ENCODE measurements at places on chromosomes 13 and 19.

DNA sequence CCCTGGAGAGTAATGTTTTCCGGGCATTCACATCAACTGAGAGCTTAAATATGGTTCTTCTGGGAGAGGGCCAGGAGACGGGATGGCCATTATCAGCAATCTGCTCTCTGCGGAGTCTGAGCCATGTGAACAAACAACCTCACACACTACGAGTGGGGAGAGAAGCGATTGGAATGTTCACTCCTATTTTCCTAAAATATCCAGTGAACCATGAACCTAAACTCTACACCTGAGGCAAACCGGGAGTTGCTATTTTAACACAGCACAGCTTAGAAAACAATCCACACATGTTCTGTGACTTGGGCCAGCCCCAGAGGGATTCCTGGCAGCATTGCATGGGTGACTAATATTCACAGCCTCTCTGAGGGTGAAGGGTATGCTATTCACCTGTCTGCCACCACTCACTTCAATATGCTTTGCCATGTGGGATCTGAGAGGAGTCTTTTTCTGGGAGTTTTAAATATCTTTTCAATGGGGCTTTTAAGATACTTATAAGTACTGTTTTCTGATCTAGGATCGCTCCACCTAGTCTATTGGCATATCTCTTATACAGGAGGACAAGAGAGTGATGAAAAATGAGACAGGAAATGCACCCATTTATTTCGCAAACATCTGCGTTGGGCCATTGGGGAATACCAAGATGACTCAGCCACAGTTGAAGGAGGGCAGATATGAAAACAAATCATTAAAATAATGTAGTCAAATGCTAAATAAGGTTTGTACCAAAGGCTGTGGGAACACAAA is 72.6 kb upstream of the SERP2 start:
- DNase-seq, result no peak

- DNase-seq, result no peak
These were observed 62.6 kb downstream of the MYH14 start for GRCh38 chr19:50266041-50266440.

DNA sequence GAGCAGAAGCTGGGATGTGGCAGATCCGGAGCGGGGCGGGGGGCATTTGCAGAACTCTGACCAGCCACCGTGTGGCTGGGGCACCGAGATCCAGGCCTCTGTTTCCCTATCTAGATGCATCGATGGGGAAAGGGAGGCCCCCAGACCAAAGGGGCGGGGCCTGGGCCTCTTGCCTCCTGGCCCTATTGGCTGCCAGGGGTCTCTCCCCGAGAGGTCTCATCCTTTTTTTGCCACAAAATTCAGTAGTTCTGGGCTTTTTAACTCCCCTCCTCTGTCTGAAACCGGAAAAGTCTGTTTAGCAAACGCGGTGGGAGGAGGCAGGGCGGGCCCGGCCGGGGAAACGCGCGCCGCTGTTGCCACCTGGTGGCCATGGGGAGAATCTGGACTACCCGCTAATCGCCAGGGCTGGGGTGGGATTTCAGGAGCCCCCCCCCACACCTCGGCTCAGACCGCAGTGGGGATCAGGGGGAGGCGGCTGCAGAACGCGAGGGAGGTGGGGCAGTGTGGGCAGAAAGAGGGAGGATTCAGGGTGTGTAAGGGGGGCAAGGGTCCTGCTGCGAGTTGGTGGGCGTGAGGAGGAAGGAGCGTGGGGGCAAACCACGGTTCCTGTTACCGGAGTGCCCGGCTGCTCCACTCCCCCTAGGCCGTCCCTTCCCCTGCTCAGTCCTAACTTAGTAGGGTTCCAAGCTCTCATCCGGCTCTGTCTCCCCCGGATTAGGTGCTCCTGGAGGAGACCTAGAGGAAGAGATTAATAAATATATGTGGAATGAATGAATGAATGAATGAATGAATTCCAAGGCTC is 28.3 kb downstream of the IL12RB1 start:
- DNase-seq, result peak; percentile 84

- no peak for DNase-seq
These were observed 27.3 kb downstream of the LRFN3 start for GRCh38 chr19:35963514-35963913.

- DNase-seq, result no peak
These were observed 53.7 kb downstream of the CYSLTR2 start for GRCh38 chr13:48707405-48707804.

GRCh38 chr13:98291658-98292057 is 114.6 kb upstream of the RNF113B start:
- no peak for DNase-seq

- DNase-seq, result no peak
These were observed 30.5 kb downstream of the RANBP3 start for GRCh38 chr19:5947435-5947834.

- DNase-seq, result no peak
These were observed 12.5 kb upstream of the ASF1B start for GRCh38 chr19:14148751-14149410.

GRCh38 chr19:42115705-42116104 is 16.5 kb downstream of the POU2F2 start:
- DNase-seq, result no peak

GRCh38 chr13:59413126-59413525 is 750.6 kb downstream of the DIAPH3 start:
- DNase-seq, result no peak

DNA sequence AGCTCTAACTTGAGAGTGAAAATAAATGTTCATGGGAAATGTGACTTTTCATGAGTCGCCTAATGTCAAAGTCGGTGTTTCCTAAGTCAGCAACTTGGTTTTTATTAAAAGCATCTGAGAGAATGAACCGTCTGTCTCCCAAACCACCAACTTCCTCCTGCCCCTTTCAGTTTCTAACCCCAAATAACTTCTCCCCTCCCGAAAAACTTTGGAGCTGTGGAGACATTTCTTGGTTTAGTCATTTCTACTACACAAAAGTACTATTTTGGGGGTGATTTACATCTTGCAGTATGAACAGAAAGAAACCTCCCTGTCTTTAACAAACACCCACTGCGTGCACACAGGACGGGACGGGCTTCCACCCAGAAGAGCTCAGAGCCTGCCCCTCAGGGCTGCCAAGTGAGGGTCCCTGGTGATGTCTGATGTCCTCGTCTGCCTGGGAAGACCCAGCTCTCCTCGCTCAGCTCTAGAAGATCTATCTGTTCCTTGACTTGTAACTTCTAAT is 65.0 kb downstream of the RASA3 start:
- DNase-seq, result no peak

DNA sequence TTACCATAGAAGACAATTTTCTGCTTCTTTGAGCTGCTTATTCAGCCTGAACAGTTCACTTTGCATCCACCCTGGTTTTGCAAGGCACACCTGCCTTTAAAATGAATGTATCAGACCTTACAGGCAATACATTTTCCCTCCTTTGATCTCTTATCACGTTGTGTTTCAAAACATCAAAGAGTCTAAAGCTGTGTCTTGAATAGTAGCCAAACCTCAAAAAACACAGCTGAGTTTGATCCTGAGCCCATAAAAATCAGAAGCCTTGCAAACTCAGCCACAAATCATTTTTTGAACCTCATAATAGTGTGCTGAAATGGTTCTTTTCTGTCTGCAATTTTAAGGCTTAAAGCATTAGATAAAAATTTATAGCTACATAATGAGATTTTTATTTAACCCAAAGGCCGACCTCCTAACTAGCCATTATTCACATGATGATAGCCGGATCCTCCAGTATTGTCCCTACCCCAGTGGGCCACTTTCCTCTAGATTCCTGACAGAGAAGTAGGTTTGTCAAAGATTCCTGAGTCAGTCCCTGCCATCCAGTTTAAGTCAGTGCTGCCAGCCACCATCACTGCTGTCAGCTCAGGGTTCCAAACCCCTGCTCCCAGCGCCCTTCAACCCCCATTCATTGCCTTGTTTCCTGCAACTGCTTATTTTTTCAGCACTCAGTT is 71.8 kb downstream of the CAB39L start:
- no peak for DNase-seq

GRCh38 chr13:51093574-51093973 is 17.5 kb downstream of the C13orf42 start:
- DNase-seq, result no peak

DNA sequence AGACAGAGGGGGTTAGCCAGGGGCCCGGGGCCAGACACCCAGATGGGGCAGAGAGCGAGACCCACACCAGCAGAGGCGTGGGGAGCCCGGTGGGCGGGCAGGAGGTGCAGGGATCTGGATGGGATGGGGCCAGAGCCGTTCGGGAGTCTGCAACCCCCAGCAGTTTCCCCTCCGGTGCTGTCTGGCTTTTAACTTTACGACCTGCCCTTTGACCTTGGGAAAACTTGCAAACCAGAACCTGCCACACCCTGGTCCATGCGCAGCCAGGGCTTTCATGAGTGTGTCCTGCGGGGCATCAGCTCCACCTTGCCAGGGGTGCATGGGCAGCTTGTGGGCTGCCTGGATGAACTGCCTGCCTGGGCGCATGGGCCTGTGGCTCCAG is 9.8 kb downstream of the JOSD2 start:
- DNase-seq, result no peak

DNA sequence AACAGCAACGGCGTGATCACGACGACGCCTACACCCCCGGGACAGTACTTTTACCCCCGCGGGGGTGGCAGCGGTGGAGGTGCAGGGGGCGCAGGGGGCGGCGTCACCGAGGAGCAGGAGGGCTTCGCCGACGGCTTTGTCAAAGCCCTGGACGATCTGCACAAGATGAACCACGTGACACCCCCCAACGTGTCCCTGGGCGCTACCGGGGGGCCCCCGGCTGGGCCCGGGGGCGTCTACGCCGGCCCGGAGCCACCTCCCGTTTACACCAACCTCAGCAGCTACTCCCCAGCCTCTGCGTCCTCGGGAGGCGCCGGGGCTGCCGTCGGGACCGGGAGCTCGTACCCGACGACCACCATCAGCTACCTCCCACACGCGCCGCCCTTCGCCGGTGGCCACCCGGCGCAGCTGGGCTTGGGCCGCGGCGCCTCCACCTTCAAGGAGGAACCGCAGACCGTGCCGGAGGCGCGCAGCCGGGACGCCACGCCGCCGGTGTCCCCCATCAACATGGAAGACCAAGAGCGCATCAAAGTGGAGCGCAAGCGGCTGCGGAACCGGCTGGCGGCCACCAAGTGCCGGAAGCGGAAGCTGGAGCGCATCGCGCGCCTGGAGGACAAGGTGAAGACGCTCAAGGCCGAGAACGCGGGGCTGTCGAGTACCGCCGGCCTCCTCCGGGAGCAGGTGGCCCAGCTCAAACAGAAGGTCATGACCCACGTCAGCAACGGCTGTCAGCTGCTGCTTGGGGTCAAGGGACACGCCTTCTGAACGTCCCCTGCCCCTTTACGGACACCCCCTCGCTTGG is 966 bp downstream of the JUNB start:
- peak; percentile 78 for DNase-seq

- DNase-seq, result no peak
These were observed 167.5 kb downstream of the URI1 start for GRCh38 chr19:30109565-30109964.

GRCh38 chr13:22944378-22944777 is 236.4 kb upstream of the SGCG start:
- DNase-seq, result no peak

DNA sequence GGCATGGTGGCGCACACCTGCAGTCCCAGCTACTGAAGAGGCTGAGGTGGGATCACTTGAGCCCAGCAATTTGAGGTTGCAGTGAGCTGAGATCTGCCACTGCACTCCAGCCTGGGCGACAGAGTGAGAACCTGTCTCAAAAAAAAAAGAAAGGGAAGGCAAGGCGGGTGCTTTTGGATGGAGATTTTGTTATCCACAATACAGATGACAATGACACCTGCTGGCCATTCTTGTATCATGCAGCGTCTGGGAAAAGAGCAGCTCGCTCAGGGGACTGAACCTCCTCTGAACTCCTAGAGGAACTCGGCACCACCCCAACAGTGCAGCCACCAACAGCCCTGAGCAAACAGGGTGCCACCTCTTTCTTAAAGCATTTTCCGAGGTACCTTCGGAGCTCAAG is 22.8 kb downstream of the HAUS8 start:
- no peak for DNase-seq

DNA sequence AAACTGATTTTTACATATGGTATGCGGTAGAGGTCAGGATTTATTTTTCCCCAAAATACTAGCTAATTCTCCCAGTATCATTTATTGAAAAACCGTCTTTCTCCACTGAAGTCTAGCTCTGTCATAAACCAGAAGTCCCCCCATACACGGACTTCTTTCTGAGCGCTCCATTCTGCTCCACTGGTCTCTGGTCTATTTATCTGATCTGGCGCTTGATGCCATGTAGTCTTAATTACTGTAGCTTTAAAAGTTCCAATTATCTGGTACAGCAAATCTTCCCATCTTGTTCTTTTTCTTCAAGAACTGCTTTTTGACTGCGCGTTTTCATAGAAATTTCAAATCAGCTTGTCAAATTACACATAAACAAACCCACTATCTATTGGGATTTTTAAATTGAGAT is 13.7 kb downstream of the DCUN1D2 start:
- no peak for DNase-seq

DNA sequence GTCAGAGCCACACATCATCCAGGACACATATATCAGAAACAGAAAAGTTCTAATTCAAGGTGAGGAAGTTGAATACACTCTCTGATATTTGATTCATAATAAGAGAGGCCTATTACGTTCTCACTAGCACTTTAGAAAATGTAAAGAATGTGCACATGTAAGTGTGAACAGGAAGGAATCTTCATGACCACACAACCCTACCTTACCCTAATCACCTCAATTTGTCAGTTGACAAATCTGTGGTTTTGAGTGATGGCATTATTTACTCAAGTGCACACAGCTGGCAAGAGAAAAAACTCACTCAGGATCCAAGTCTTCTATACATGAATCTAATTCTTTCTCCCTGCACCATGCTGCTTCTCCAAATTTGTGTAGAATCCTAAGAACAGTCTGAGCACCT is 445.8 kb downstream of the SUCLA2 start:
- no peak for DNase-seq

DNA sequence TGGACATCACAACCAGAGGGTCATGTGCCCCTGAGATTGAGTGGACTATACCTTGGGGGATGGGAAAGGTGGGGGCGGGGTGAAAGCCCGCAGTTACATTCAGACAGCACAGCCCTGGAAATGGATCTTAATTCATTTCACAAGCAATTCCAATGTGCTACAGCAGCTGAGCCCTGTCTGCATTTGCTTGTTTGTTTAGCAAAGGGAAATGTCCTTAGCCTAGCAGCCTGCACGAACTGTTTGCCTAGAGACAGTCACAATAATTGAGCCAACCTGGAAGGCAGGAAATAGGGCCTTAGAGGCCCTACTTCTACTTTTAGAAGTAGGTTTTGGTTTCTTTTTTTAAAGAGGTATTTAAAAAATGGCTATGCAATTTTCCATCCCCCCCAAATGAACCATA is 177.3 kb upstream of the KL start:
- DNase-seq, result no peak

GRCh38 chr19:19642506-19643157 is 825 bp downstream of the GMIP start:
- no peak for DNase-seq
